ENCODE measurements at places on chromosomes 2 and 18. TPM values are rescaled to one million over a fixed set of nuclear protein-coding genes. Genes with fewer than 3 reads are reported as not detected.

EFEMP1 gene
- polyA plus RNA-seq: 29.9 TPM

DNA sequence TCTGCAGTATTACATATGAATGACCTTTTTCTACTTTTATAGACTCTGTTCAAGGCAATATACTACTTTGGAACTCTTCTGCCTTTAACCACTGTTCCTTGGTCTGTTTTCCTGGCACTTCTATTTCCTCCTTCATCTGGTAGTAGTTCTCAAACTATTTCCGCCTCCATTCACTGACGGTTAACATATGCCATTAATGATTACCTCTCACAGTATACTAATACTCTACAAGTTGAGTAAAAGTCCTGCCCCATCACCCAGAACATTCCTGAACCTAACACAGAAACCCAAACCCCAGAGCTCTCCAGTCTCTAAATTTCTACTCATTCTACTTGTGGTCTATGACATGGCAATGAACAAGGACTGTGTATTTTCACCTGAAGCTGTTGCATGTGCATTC is 4.5 kb downstream of the GFPT1 start:
- no peak for DNase-seq

- no peak for DNase-seq
Measured at GRCh38 chr18:80159713-80160636, 50.9 kb downstream of the ADNP2 start.

GRCh38 chr2:112904883-112905282 is 6.1 kb upstream of the IL37 start:
- DNase-seq: no peak

Measured in forelimb muscle (tissue), 1 donor.